ENCODE measurements at places on chromosomes 5 and 9. TPM values are rescaled to one million over a fixed set of nuclear protein-coding genes. Genes with fewer than 3 reads are reported as not detected.

The ENHO gene
- 2.0 TPM for total RNA-seq

The GRIN1 gene
- 0.11 TPM for total RNA-seq

- peak overlapping the region; percentile 53 for H3K4me3 ChIP-seq
- H3K4me1 ChIP-seq = peaks cover 35% of the 10 kb centered on the region
- DNase-seq = peak; percentile 70
- H3K27me3 ChIP-seq = no peaks in the 10 kb centered on the region
- H3K36me3 ChIP-seq = no peaks in the 10 kb centered on the region
Observed at GRCh38 chr5:119397518-119398380, 41.9 kb downstream of the TNFAIP8 start.

DNA sequence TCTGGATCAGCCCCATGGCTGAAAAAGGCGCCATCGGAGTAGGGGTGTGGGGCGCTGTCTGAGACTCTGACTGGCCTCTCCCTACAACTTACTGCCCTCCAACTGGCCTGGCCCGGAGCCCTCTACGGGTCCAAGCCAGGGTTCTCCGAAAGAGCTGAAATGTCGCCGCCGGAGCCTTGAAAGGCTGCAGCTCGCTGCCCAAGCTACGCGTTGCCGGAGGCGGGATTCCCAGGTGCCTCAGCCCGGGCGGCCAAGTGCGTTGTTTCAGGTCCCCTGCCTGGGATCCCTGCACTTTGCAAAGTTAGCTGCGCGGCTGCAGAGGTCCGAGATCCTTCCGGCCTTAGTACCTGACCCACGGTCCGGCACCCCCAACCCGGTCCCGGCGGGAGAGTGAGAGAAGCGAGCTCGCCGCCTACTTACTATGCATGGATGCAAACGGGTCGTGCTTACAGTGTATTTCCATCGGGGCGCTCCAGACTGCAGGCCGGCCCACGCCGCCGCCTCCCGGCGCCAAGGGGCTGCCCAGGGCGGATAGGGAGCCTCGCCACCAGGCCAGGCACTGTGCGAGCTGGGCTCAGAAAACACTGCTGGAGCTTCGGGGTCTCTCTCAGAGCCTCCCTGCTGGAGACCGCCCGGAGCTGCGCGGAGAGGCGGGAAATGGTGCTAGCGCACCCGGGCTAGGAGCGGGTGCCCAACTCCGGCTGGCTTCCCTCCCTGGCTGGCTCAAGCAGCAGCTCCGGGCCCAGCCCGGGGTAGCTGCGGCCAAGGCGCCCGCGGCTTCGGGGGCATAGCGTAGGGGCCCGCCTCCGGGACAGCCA, 7.7 kb downstream of the PAX5 start:
- no peak overlapping the region for H3K4me3 ChIP-seq
- H3K27ac ChIP-seq = no peak overlapping the region
- H3K4me1 ChIP-seq = no peaks in the 10 kb centered on the region
- no peak for DNase-seq
- no peaks in the 10 kb centered on the region for H3K36me3 ChIP-seq

DNA sequence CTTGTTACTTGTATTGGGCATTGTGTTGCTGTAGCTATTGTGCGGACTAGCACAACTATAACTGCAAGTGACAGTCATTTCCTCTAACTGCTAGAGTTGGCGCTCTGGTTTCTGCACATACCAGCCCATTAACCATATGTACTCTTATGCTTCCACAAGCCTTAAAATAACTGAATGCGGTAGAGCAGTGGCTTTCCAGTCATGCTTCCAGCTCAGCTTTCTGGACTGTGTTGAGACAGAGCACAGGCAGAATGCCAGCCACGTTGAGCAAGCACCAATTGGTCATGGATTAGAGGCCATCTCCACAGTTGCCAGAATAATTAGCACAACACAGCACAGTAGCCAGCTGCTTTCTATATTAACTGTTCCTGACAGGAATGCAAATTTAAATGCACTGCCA, 12.2 kb downstream of the INVS start:
- no peaks in the 10 kb centered on the region for H3K36me3 ChIP-seq
- H3K4me3 ChIP-seq = no peak overlapping the region
- no peak overlapping the region for H3K27ac ChIP-seq

DNA sequence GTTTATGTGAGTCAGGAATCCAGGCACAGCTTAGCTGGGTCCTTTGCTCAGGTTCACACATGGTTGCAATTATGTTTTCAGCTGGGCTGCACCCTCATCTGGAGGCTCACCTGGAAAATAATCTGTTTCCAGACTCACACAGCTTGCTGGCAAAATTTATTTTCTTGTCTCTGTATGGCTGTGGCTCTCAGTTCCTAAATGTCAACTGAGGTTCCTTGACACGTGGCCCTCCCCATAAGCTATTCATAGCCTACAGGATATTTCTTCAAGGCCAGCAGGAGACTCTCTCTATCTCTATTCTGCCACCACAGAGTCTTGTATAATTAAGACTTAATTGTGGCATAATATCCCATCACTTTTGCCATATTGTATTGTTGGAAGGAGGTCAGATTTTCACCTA, 732.0 kb downstream of the CDH18 start:
- H3K27ac ChIP-seq = no peak overlapping the region
- no peaks in the 10 kb centered on the region for H3K36me3 ChIP-seq
- no peak for DNase-seq
- no peaks in the 10 kb centered on the region for H3K27me3 ChIP-seq

GRCh38 chr9:76377791-76378190, 16.4 kb downstream of the RFK start:
- no peaks in the 10 kb centered on the region for H3K27me3 ChIP-seq
- H3K4me3 ChIP-seq = no peak overlapping the region
- peaks cover 23% of the 10 kb centered on the region for H3K4me1 ChIP-seq
- no peak overlapping the region for H3K27ac ChIP-seq

- no peak for DNase-seq
- no peaks in the 10 kb centered on the region for H3K27me3 ChIP-seq
- peaks cover 9% of the 10 kb centered on the region for H3K36me3 ChIP-seq
- H3K27ac ChIP-seq = no peak overlapping the region
Observed at GRCh38 chr5:40780858-40781257, 17.3 kb downstream of the PRKAA1 start.

GRCh38 chr9:87336407-87336806, 161.3 kb upstream of the DAPK1 start:
- no peak overlapping the region for H3K4me3 ChIP-seq
- no peaks in the 10 kb centered on the region for H3K4me1 ChIP-seq
- DNase-seq = peak; percentile 4
- peaks cover 20% of the 10 kb centered on the region for H3K27me3 ChIP-seq

DNA sequence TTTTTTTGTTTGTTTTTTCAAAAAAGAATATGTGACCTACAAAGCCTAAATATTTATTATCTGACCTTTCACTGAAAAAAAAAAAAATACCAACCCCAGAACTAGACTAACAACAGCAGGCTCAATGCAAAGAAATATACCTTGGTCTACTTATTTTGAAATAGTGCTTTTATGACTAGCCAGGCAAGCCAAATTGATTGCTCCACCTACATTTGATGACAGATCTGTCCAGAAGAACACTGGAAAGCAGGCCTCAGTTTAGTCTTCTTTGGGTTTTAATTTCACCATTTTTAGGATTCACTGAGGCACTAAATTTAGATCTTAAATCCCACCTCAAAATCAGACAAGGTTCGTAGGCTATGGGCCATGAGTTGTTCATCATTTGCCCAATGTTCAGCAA, 97.3 kb downstream of the PLPP1 start:
- peak overlapping the region; percentile 89 for H3K27ac ChIP-seq
- peak overlapping the region; percentile 57 for H3K4me3 ChIP-seq
- peaks cover 26% of the 10 kb centered on the region for H3K4me1 ChIP-seq
- H3K36me3 ChIP-seq = no peaks in the 10 kb centered on the region
- no peaks in the 10 kb centered on the region for H3K27me3 ChIP-seq
- DNase-seq = no peak

Measured in PC-3 (cell line).